ENCODE measurements at places on chromosomes 3 and 15. TPM values are rescaled to one million over a fixed set of nuclear protein-coding genes. Genes with fewer than 3 reads are reported as not detected.

The SLC9C1 gene
- total RNA-seq = 1.3 TPM

DNA sequence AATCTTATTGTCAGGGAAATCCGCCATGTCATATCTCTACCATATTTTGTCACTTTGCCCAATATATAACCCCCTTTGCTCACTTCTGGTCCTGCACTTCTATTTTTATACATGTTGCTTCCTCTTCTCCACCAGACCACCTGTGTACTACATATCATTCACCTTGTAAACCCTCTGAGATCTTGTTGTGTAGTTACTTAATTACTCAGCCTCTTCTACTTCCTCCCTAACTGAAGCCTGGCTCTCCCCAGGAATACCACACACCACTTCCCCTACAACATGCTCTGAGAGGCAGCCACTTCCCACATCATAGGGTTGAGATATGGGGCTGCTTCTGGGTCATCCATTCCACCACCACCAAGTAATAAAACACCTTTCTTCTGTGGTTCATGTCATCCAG is 10.0 kb downstream of the HEXA start:
- no peak for DNase-seq

- no peak for DNase-seq
These were observed 95.5 kb upstream of the SETMAR start for GRCh38 chr3:4207672-4208071.

DNA sequence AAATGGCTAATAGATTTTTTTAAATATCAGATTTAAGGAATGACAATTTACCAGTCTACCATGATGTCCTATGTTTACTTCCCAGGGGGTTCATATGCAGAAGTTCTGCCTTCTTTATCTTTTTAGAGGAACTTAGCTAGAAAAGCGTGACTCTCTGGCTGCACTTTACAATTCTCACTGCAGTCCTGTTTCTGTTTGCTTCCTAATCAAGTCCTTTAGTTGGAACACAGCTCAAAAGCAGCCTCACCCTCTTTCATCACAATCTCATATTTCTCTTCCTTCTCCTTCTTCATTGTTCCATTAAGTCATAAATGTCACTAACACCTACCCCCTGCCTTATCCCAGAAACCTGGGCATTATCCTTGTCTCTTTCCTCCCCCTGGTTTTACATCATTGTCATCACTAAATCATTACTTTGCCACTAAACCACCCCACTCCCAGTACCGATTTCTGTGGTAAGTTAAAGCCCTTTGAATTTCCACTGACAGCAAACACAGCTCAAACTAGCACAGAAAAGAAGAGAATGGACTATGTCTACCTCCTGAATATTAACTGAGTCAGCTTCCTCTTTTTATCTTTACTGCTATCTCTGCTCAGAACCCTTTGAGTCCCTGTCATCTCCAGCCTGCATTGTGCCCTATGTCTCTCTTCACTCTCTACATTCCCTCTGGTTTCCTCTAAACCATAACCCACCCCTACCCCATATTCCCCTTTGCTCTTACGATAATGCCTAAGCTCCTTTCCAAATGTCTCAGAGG is 13.8 kb upstream of the PPP4R2 start:
- DNase-seq = no peak

DNA sequence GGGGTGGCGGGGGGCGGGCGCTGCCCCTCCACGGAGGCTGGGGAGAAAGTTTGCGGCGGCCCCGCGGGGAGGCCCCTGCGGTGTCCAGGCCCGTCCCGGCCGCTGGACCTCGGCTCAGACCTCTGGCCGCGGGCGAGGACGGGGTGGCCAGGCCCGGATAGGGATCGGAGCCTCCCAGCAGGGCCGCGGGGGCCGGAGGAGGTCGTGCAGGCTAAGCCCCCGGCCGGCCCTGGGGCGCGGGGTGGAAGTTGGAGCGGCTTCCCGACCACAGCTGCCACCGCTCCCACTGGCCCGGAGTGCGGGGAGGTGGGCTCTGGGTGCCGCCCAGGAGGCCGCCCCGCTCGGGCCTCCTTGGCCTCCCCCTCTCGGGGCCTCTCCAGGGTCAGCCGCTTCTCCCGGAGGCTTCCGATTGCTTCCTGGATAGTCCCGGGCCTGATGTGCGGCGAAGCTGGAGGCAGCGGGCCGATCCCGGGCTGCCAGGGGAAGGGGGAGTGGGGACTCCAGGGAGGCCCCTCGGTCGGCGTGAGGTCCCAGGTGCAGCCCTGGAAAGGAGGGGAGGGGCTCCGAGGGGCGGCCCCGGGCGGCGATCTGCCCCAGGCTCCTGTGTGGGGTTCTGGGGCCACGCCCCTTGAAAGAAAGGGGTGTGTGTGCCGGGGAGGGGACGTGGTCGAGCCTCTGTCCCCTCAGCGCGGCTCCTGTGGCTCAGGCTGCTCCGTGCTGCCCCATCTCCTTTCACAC is 907 bp downstream of the PLXNA1 start:
- no peak for DNase-seq

- DNase-seq = peak; percentile 57
These were observed 25.1 kb downstream of the C3orf18 start for GRCh38 chr3:50542177-50543034.

All from left ventricle myocardium inferior (tissue), 1 donor.